ENCODE measurements at places on chromosomes 4 and X.

DNA sequence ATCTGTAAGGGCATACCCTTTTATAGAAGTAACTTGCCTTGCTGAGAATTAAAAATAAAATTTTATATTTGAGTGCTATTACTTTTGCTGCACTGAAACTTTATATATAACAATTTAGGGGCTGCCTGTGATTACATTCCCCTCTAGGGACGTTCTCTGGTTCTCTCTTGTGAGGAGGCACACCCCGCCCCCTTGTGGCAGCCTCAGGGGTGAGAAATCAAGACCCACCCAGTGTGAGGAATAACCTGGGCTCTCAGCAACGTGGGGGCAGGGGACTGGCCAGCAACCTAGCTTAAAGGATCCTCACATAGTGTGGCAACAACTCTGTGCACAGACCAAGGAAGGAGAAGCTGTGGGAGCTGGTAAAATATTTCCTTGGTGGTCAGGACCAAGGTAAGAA is 43.7 kb downstream of the MAGEA9 start:
- DNase-seq = peak; percentile 47

DNA sequence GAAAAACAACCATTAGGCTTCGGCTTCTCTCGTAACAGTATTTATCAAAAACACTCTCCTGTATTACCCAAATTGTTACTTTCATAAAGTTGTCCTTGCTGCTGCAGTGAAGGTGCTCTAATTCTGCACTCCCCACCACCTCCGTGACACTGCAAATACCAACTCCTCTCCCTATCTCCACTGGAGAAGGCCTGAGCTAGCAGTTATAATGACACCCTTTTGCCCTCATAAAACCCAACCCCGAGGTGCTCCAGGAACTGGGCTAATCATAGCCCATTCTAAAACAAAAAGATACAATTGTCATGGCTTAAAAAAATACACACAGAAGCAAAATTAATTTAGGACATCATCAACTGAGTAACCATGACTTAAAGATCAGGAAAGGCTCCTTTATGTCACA is 59.2 kb downstream of the MAP7D2 start:
- DNase-seq = no peak

DNA sequence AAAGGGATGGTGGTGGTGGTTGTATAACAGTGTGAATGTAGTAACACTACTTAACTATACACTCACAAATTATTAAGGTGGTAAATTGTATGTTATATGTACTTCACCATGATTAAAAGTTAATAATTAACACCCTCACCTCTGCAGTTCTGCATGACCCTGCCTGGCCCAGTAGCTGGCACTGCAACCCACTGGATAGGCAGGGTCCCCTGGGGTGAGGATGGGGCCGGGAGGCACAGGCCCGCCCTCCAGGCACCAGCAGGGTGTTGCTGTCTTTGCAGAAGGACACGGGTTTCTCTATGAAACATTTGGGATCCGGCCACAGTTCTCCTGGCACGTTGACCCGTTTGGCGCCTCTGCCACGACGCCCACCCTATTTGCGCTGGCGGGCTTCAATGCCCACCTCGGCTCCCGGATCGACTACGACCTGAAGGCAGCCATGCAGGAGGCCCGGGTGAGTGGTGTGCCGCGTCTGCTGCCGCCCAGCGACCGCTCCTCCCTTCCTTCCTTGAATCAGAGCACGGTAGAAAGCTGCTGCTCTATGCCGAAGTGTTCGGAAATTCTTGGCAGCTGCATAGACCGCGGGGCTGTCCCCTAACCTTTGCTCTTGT is 11.8 kb downstream of the MAN2B2 start:
- no peak for DNase-seq

- no peak for DNase-seq
Measured at GRCh38 chr4:48095441-48095840, 38.6 kb downstream of the TXK start.

- no peak for DNase-seq
Measured at GRCh38 chrX:17160975-17161374, 214.0 kb upstream of the NHS start.

DNA sequence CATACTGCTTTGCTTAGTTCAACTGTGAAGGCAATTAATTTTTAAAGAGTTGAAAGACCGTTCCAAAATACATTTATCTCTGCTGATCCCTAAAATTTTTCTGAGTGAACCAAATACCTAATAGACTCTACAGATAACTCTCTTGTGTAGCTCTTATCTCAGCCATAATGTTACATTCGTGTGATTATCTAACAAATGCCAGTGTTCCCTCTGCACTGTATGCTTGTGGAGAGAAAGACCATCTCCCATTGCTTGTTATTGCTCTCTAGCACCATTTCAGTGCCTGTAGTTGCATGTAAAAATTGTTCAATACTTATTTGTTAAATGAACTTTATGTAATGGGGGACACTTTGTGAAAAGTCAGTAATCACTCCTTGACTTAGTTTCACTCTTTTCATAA is 81.3 kb upstream of the ATOH1 start:
- DNase-seq = no peak

DNA sequence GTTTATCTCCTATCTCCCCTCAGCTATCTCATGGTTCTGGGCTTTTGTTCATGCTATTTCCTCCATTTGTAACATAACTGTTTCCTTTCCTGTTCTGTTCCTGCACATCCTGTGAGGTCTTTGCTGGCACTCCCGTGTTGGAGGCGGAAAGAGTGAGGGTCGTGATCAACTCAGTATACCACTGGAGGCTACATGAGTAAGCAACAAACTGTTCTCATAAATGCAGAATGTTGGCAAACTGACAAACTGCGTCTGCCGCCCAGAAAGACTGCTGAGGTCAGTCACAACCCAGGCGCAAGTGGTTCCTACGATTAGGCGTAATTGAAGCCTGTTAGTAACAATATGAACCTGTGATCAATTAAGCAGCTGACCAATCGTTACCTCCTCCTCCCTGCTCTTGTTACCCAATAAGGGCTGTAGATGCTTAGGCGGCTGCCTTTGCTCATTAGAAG is 48.8 kb downstream of the C4orf33 start:
- DNase-seq = no peak

GRCh38 chr4:140684314-140684713 is 71.9 kb downstream of the TBC1D9 start:
- no peak for DNase-seq

DNA sequence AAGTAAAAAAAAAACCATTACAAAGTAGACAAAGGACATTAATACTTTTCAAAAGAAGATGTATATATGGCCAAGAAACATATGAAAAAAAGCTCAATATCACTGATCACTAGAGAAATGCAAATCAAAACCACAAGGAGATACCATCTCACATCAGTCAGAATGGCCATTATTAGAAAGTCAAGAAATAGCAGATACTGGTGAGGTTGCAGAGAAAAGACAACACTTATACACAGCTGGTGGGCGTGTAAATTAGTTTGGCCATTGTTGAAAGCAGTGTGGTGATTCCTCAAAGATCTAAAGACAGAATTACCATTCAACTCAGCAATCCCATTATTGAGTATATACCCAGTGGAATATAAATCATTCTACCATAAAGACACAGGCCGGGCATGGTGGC is 39.3 kb downstream of the TASL start:
- DNase-seq = no peak

DNA sequence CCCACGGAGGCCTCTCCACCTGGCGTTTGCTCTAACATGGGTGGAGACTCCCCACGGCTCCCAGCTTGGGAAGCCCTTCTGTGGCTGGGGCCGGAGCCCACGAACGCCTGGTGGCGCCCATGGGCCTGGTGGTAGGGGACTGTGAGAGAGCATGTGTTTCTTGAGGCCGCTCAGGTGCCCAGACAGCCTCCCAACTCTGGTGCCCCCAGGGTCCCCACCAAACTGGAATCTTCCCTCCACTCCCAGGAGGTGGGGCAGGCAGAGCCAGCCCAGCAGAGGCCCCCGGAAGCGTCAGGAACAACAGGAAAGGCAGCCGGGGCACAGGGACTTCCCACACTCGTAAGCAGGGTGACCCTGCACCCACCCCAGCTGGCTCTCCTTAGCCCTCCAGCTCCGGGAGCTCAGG is 33.3 kb upstream of the FGFR3 start:
- DNase-seq = no peak

DNA sequence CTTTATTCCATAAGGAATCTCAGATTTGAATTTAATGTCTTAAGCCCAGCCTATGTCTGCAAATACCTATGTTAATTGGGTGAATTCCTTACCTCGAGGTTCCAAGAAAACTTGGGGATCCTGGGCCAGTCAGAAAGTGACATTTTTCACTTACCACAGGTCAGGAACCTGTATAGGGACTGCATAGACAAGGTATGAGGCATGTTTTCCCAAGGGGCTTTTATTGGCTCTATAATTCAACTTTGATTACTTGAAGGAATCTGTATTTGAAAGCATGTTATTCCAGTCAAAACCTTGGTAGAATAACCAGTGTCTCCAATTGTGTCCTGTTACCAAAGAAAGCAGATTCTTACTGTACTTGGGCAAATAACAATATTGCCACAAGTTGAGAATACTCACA is 8.5 kb upstream of the MPP1 start:
- DNase-seq = no peak

DNA sequence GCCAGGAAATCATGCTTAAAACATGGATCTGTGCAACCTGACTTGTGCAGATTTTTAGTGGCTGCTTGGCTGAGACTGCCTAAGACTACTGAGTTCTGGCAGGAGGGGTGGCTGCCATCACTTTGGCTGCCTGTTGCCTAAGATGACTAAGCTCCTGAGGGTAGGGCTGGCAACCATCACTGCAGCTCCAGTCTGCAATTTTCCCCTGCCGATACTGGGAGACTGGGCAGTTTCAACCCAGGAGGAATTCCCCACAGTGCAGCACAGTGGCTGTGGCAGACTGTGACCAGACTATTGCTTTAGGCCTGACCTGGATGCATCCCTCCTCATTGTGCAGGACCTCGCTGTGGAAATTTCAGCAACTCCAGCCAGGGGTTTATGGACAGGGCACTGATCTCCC is 544.9 kb downstream of the ANKRD50 start:
- no peak for DNase-seq

DNA sequence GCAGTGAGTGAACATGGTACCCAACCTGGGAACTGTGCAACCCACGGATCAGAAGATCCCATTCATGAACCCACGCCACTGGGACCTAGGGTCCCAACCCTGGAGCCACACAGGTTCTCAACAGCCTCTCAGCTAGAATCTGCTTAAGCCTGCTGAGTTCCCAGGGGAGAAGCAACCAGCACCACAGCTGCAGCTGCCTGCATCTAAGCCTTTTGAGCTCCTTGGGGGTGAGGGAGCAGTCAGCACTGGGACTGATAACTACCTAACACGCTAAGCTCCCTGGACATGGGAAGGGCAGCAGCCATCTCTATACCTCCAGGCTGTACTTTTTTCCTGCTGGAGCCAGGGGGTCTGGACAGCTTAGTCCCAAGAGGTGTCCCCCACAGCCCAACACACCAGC is 179.3 kb downstream of the IL15 start:
- DNase-seq = no peak

DNA sequence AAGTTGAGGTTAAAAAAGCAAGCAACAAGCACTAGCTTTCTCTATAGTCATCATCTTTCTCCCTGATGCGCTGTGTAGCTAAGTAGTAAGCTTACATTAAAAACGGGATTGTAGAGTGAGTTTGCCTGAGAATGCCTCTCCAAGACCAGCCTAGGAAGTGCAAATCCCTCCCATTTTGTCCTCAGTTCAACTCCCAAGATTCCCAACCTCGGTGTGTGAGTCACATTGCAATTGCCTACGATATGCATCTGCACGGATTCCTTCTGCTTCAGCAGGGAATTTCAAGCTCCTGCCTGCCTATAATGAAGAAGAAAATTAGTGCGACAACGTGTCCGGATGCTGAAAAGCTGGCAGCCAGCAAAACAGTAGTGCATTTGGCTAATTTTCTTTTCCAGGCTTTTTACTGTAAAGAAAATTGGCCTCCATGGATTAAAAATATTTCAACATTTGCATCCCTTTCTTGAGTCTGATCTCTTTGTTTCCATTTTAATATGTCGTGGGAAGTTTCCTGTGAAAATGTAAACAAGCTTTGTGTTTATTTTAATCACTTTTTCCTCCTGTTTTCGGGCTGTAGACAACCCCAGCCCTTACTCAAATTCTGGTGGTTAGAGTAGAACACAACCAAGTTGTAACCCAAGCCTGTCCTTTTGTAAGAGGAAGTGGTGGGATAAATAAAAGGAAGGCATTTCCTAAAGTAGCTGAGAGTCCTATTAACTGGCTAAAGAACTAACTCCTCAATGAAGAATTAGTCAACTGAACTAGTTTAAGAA is 58.4 kb upstream of the TET2 start:
- DNase-seq = no peak

- no peak for DNase-seq
Measured at GRCh38 chr4:32169841-32170240, 1449.7 kb downstream of the PCDH7 start.

Data from activated T-cell treated with anti-CD3 and anti-CD28 coated beads, Interleukin-2, amount 50 U/mL, for 1 hour (primary cell).